ENCODE measurements at places on chromosomes 11 and 22.
A peak's percentile ranks its signal among the peaks of the same experiment; 100 is the strongest.

GRCh38 chr11:62393735-62394134 is 25.1 kb upstream of the SCGB1A1 start:
- no peak for DNase-seq

- no peak for DNase-seq
These were observed 64.5 kb downstream of the MPPED1 start for GRCh38 chr22:43476341-43476740.

DNA sequence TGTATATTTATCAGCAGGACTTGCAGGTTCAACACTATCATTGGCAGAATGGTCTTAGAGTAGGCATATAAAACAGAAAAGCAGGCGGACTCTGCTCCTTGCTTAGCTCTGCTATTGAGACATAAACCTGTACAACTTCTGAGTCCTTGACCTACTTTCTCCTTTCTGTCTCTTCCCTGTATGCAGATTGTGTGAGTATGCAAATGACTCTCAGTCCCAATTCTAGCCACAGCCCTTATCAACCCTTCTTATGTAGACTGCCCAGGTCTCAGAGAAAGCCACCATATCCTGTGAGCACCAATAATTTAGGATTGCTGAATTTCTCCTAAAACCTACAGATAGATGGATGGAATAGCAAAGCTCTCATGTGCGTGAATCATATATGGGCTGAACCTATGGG is 367.6 kb upstream of the DDI1 start:
- DNase-seq: no peak

- DNase-seq: no peak
These were observed 71.6 kb upstream of the ATXN10 start for GRCh38 chr22:45599836-45600577.

GRCh38 chr11:58573451-58574104 is 2.1 kb downstream of the LPXN start:
- peak; percentile 49 for DNase-seq

DNA sequence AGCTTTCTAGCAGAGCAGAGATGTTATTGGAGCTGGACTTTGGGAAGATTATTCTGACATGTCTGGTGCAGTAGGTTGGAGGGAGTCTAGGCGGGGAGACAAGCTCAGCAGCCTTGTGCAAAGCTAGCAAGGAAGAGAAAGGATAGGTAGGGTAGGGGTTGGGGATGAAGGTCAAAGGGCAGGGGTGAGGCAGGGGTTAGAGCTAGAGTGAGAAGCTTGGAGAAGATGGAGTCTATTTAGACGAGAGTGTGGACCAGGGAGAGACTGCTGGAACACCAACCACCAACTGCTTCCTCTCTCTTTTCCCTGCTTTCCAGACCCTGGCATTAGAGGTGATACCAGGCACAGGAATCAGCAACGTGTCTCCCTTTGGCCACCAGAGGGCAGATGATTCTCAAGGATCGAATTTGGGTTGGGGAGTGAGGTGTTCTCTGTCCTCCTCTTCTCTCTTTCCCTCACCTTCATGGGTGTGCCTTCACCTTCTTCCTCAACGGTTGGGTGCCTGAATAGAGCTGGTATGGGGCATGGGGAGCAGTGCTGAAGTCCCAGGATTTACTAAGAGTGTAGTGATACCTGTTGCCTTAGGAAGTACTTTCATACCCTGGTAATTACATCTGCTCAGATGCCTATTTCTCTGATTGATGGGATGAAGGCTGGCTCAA is 1.8 kb upstream of the MARK2 start:
- peak; percentile 66 for DNase-seq

GRCh38 chr11:34634694-34635062 is 13.8 kb downstream of the EHF start:
- no peak for DNase-seq

- DNase-seq: no peak
These were observed 1.1 kb downstream of the TLCD5 start for GRCh38 chr11:120326228-120326627.

GRCh38 chr22:36977401-36977861 is 41.8 kb downstream of the TST start:
- peak; percentile 74 for DNase-seq

- no peak for DNase-seq
These were observed 154.6 kb downstream of the HIPK3 start for GRCh38 chr11:33411751-33412150.

- DNase-seq: no peak
These were observed 9.6 kb downstream of the CHST1 start for GRCh38 chr11:45655831-45656230.

DNA sequence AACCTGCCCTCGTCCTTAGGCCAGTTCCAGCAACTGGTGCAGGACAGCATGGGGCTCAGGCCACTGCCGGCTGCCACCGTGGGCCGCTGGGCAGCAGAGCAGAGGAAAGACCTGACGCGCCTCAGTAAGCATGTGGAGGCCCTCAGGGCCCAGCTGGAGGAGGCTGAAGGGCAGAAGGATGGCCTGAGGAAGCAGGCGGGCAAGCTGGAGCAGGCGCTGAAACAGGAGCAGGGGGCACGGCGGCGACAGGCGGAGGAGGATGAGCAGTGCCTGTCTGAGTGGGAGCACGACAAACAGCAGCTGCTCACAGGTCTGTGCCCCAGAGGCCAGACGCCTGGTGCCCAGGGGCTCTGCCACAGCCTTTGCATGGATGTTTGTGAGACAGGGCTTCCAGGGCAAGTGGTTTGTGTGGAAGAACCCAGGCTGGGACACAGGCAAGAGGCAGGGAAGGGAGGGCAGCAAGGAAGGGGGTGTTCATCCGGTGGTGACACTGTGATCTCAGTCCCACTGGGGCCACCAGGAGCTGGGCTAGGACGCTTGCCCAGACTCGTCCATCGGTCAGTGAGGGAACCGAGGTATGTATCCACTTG is 13.9 kb downstream of the CCDC157 start:
- DNase-seq: no peak

DNA sequence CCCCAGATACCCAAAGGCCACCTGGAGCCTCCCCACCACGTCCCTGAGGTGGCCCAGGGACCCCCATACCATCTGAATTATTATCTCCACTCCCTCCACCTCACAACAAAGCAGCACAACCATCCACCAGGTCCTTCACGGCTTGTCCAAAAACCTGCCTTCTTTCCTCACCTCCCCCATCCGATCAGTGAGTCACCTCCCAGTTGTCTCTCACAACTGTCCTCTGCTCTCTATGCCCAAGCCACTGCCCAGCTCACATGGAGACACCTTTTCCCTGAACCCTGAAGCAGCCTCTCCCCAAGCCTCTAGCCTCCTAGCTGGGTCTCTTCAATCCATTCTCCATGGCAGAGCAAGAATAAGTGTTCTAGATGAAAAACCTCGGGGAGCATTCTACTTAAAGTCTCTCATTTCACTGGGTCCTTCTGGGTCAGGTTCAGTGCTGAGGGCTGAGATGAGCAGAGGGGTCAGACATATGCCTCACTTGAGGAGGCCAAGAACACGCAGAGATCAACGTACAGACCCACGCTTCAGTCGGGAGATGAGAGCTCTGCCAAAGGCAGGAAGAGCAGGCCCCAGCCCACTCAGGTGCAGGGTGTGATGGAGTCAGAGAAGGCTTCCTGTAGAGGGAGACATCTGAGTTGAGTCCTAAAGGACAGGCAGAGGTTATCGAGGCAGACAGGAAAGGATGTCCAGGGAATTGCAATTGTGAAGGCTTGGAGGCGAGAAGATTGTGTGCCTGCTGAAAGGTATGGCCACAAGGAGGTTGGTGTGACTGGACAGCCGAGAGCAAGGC is 74.7 kb downstream of the PDE2A start:
- DNase-seq: no peak

GRCh38 chr11:58133309-58134076 is 8.2 kb upstream of the OR9I1 start:
- no peak for DNase-seq

- no peak for DNase-seq
These were observed 982 bp upstream of the SHANK3 start for GRCh38 chr22:50671641-50672040.

GRCh38 chr11:59707371-59707770 is 6.3 kb downstream of the OR10V1 start:
- DNase-seq: no peak

DNA sequence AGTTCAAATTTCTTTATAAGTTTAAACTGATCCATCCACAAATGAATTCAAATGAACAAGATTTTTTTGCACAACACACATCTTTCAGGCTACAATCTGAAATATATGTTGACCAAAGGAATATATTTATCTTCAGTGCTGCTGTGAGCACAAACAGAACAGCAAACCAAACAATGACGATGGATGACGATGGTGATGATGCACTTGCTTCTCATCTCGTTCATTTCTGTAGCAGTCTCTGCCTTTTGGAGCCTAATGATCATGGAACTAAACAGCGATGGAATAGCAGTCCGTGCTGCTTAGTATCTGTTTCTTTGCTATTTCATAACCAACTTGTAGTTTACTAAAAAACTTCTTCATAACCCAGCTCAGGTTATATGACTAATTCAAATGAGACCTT is 220.7 kb upstream of the BLID start:
- no peak for DNase-seq

GRCh38 chr22:43704051-43704450 is 108.1 kb downstream of the EFCAB6 start:
- no peak for DNase-seq

DNA sequence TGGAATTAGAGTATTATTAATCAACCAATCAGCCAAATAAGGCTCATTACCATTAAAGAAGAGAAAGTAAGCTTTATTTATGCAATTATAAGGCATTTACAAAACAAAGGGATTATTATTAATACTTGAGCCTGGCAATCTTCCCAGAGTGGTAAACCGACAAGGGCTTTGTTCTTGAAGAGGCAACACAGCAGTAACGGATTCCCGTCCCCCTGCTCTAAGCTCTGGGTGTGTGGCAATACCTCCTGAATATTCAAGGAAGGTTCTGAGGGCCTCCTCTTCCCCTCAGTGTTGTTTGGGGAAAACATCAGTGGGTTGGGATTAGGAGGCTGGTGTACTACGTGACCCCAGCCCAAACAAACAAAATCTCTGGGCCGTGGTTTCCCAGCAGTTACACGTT is 176.5 kb downstream of the TENM4 start:
- DNase-seq: no peak

DNA sequence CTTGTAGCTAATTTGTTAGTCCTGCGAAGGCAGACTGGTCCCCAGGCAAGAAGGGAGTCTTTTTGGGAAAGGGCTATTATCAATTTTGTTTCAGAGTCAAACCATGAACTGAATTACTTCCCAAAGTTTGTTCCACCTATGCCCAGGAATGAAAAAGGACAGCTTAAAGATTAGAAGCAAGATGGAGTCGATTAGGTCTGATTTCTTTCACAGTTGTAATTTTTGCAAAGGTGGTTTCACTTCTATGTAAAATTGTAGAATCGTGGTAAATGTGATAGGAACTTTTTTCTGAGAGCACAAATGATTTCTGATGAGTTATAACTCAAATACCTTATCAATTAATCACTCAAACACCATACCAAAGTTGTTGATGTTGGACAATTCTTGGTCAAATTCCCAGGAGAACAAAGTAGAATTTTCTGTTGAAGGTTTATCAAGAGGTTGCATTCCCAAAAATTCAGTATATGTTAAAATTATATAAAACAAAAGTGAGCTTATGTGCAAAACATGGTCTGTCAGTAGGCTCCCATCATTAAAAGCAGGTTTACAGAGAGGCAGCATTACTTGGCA is 2.9 kb upstream of the CTSC start:
- DNase-seq: no peak

DNA sequence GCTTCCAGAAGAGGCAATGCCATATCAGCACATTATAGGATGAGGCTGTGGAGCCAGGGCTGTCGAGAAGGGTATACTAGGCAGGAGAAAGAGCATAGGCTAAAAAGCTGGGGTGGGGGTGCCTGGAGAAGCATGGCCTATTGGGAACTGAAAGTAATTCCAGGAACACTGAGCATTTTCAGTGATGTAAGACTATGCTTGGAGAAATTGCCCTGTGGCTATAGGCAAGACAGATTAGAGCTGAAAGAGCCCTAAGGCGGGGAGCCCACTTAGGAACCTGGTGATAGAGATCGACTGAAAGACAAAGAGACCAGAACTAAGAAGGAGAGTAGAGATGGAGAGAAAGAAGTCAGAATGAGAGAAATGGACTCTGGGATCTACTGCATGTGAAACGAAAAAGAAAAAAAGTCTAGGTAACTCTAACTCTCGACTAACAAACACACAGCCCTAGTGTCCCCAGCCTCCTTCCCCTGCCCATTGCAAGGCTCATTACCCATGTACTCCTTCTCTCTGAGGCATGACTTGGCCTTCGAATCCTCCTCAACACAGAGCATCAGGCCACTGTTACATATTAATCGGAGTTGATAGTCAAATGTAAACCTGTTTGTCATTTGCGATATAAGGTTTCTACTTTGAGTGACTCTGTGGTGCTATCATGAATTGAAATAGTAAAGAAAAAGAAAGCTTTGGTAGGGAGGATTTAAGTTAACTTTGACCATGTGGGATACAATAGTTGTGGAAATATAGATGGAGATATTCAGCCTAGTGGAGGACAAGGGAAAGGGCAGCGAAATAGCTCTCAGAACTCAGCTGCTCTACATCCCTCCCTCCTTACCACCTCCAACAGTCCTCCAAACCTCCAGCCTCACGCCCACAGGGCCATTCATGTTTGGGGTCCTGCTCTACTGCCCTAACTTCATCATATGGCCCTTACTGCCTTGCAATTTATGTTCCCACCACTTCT is 52.3 kb upstream of the BMAL1 start:
- DNase-seq: no peak

DNA sequence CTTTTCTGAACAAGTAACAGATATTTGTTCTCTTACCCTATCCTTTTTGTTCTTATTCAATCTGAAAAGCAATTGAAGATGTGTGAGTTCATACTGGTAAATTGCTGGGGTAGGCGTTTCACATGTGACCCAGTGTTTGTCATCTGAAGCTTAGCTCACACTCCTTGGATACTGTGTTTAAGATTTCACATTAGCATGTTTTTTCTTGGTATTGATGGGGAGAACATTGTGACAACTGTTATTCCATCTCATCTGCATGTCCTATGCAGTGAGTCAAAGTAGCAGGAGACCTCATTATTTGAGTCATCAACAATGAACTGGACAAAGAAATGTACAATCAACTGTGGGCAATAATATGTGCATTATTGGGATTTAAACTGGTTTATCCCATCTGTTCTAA is 691.6 kb upstream of the ANO5 start:
- no peak for DNase-seq

- DNase-seq: no peak
These were observed 11.9 kb upstream of the MRGPRX2 start for GRCh38 chr11:19072464-19072863.

GRCh38 chr22:31081963-31082605 is 966 bp downstream of the SMTN start:
- no peak for DNase-seq

Measured in T-helper 9 cell (primary cell).